ENCODE measurements at places on chromosomes 6 and 20.

DNA sequence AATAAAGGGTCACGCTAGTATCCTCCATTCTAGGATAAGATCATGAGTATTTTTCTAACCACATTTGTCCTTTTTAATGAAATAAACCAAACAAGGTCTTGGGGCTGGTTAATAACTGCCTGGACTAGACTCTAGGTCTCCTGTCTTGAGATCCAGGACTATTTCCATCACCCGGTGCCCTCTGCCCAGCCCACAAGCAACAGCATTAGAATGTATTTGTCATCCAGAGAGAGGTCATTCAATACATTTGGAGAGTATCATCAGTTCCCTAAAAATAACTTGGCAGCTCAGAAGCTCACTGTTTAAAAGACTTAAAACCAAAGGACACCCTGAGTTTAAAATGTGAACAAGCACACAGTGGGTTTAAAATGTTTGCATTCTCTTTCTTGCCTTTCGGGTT, 4.4 kb upstream of the RBM24 start:
- DNase-seq: no peak

- no peak for DNase-seq
Measured at GRCh38 chr6:131955876-131956275, 4.7 kb upstream of the CCN2 start.

DNA sequence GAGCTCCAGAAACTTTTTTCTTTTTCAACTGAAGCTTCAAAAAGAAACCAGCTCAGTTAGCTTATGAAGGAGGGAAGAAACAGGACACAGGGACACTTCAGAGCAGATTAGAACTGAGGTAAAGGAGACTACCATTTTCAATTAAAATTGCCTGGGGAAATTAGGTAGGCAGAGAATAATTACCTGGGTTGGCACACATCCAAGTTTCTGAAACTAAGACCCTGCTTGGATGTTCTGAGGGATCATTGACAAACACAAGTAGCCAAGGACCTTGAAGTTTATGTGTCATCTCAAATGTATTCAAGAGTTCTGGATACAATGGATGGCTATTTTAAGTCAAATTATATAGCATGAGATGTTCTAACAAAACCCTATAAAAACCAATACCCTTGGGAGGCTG, 137.6 kb downstream of the PLCB4 start:
- DNase-seq: no peak

DNA sequence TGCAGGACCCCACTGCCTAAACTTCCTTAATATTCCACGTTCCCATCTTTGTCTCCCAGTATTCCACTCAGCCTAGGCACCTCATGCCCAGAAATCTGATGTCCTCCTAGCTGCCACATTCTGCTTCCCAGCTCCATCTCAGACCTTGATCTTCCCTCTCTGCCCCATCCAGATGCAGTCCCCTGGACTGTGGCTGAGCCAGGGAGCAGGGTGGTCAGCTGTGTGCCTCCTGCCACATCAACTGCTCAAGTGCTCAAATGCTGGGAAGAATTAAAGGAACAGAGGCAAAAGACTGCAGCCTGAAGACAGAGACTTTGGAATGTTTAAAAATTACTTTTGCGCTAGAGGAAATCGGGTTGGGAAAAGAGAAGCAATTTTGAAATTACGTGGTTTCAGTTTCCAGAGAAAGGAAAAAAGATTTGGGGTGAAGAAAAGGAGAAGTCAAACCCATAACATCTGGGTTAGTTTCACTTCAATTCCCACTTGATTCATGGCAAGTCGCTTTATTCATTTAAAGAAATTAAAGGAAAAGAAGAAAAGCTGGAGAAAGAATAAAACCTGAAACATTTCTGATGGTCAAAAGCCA, 704.8 kb downstream of the PTPRT start:
- no peak for DNase-seq

GRCh38 chr6:84707171-84707570, 57.2 kb downstream of the TBX18 start:
- DNase-seq: no peak

- DNase-seq: no peak
Measured at GRCh38 chr6:25956226-25956625, 6.4 kb upstream of the TRIM38 start.

GRCh38 chr20:23078351-23079015, 7.6 kb downstream of the CD93 start:
- DNase-seq: no peak

DNA sequence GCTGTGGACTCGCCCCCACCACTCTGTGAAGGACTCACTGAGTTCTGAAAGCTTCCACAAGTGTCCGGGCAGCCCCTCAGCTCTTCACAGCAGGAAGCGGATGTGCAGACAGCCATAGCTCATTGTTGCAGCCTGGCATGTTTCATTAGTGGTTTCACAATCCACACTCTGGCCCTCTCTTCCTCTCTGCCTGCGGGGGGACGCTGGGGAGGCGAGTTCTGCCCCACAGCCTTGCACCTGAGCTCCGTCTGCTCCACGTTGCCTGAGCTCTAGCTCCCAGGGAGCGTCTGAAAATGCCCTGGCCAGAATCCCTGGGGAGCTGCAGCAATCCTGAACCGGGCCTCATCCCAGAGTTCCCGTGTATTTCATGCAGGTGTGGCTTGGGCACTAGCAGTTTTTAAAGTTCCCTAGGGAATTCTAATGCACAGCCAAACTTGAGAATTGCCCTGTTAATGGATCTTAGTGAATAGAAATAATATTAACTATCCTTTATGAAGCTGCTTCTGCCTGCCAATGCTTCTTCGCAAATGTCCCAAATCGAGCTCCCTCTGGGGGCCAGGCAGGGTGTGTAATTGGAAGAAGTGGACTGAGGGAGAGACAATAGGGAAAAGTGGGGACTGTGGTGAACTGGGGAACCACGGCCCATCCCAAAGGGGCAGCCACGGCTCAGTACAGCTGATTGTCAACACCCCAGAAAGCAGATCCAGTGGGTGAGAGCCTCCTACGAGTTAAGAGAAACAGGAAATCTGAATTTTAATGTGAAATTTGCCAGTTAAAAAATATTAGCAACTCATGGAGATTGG, 51.5 kb downstream of the CTCFL start:
- DNase-seq: no peak

DNA sequence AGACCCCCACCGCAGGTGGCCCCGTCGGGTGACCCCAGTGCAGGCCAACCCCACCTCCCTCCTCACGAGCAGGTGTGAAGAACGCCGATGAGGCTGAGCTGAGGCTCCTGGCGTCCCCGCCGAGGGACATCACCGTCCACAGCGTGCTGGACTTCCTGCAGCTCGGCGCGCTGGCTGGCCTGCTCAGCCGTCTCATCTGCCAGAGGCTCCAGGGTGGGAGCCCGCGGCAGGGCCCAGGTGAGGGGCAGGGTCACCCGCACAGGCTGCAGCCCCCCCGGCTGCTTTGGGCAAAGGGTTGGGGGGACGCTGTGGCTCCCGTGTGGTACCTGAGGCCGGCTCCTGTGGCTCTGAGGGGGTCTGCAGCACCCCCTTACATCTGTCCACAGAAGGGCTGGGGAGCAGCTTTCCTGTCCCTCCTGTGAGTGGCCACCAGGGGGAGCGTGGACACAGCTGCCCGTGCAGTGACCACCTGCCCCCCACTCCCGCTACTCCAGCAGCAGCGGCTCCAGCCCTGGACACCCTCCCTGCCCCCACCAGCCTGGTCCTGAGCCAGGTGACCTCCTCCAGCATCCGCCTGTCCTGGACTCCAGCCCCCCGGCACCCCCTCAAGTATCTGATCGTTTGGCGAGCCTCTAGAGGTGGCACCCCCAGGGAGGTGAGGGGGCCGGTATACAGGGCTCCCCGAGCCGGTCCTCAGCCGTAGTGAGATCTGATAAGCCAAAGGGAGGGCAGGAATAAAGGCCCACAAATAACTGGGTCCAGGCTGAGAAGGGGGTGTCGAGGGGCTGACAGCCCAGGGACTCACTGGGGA, 16.5 kb downstream of the COL20A1 start:
- no peak for DNase-seq

DNA sequence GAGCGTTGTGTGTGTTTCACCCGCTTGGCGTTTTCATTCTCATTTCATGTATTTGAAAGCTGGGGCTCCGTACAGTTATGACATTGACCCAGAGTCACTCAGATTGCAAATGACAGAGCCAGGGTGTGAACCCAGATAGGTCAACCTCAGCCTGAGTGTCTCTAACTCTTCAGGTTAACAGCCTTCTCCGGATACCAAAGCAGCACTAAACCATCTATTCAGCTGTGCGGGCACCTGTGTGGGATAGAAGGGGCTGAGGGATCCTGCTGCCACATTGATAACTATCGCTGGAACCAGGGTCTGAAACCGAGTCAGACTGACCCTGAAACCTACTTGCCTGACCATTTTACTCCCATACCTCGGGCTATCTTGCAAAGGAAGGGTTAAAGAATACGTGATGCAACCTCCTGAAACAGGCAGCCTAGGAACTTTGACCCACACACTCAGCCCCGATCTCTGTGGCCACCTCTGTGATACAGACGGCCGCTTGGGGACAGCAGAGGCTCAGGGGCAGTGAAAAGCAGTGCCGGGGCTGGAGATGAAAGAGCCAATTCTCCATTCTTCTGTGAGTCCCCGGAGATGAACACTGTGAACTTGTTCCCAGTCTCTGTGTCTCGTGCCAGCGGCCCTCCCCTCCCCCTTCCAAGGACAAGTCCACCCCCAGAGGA, 233.5 kb upstream of the QKI start:
- no peak for DNase-seq

GRCh38 chr20:48828734-48829460, 1.1 kb upstream of the PREX1 start:
- no peak for DNase-seq

DNA sequence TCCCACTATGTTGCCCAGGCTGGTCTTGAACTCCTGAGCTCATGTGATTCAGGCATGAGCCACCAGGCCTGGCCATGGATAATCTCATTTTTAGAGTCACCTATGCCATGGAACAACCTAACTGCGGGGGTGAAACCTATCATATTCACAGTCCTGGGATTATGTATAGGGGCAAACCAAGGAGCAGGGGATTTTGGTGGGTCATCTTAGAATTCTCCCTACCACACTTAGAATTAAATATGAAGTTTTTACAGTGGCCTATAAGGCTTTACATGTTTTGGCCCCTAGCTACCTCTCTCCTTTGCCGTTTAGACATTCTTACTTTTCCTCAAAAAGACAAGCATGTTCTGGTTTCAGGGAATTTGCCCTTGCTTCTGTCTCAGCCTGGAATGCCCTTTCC, 20.6 kb upstream of the VEGFA start:
- no peak for DNase-seq

DNA sequence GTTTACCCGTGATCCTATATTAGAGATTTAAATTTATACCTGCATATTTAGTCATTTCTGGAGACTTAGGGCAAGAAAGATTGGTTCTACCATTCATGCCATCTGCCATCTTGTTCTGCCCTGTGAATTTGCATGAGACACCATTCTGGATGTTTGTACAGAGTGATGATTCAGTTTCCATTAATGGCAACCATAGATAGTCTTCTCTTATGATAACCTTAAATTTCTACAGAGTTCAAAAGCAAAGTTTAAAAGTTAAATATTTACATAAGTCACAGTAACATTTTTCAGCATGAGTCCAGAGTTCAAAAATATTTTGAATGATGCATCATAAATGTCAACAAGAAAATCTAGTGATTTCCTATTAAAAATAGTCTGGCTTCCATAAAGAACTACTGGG, 23.2 kb downstream of the PLCB1 start:
- no peak for DNase-seq

Measured in stimulated activated CD4-positive, alpha-beta T cell treated with anti-CD3 and anti-CD28 coated beads, Interleukin-1b, Interleukin-23, amount 100 ng/mL, for 1 hour (primary cell).